ENCODE measurements at places on chromosomes 12 and 14. TPM values are rescaled to one million over a fixed set of nuclear protein-coding genes. Genes with fewer than 3 reads are reported as not detected.

DNA sequence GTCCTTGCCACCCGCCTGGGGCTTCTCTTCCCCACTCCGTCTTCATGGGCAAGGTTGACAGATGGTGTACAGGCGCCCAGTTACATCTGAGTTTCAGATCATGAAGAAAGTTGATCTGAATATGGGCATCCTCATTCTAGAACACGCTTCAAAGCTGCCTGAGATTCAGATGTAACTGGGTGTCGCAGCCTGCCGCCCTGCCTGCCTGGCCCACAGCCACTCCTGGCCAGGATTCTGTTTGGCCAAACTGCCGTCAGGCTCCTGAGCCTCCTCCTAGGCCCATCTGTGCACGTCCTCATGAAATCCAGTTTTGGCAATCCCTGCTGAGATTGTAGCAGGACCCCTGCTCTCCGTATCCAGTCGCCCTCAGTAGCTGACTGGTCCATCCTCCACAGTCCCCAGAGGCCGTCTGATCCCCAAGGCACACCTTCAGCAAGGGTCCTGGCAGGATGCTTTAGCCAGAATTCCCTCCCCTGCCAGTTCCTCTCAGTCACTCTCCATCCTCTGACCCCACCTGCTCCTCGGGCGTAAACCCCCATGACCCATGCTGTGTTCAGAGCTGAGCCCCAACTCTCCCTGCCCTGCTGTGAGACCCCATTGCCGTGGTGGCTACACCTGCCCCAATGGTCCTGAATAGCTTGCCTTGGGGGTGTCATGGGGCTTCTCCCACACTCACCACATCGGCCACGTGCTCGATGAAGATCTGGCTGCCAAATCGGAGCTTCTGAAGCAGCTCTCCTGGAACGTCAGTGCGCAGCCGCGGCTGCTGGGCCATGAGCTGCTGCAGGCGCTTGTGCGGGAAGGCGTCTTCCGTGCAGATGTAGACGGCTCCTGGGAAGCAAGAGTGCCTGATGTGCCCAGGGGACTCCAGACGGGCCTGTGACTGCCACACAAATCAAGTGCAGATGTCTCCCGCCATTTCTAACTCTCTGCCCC is 12.5 kb downstream of the XRCC3 start:
- no peak for DNase-seq

DNA sequence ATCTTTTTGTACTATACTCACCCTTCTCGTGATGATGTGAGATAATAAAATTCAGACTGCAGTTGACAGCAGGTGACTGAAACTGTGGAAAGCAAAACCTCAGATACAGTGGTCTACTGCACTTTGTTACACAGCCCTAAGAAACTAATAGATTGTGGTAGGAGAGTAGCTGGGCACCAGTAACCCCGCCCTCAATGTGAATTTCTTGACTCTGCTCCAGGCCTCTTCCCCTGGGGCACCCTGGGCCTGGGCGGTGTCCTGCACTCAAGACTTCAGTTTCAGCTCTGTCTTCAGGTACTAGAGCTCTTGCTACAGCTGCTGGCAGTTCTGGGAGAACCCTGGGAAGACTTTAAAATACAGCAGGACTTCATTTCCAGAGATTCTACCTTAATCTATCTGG is 197.6 kb upstream of the AVPR1A start:
- DNase-seq = no peak

DNA sequence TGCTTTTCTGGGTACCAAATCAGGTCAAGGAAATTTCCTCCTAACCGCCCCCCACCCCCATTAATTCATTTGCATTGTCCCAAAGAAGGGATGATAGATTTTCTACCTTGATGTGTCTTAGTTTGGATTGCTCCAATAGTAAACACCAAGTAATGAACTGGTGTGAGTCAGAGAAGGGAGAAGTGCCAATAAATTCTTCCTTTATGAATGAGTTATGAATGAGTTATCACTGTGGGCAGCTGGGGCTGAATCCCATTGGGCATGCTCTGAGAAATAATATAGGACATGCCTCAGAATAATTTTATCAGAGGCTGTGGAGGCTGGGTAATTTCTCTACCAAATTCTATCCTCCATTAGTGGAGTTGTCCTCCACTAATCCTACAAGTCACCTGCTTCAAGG is 277.9 kb upstream of the FLRT2 start:
- no peak for DNase-seq

- peak; percentile 53 for DNase-seq
Measured at GRCh38 chr14:96136371-96137005, 68.2 kb upstream of the BDKRB2 start.

CNTN1 gene
- total RNA-seq = 33.0 TPM
